ENCODE measurements at places on chromosomes 3 and 15.

DNA sequence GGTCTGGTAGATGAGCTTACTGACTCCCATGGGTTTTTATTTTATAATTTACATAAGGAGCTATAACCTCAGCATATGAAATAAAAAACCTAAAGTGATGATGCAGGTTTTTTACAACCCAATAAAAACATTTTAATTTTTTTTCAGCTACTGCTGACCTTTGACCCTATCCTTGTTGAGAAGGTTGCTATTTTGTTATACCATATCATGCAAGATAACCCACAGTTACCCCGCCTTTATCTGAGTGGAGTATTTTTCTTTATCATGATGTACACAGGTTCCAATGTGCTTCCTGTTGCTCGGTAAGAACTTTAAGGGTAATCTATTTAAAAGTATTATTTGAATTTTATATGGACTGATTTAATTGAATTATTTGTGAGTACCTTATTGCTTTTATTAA, 70.8 kb downstream of the DNAJC13 start:
- DNase-seq: no peak

- no peak for DNase-seq
Observed at GRCh38 chr3:118480101-118480860, 554.4 kb downstream of the IGSF11 start.

DNA sequence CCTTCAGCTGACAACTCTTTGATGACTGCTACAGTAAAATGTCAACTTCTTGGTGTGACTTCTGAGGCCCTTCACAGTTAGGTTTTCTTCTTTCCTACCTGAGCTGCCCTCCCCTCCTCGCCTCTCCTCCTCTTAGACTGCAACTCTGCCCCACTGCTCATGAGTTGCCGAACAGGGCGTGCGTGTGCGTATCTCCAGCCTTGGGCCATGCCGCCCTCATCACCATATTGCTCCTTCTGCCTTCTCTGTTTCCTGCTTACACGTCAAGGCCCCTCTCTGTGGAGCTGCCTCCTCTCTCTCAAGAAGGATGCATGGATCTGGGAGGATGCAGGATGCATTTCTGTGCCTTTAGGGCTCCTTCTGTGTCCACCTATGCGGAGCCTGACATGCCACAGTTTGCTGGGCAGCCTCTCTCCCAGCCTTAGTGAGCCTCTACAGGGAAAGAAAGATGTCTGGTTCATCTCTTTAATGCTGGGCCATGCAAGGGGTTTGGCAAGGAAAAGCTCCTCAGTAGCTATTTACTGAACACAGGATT, 205.9 kb downstream of the RPLP1 start:
- DNase-seq: no peak

- no peak for DNase-seq
Observed at GRCh38 chr3:36924744-36925521, 19.9 kb downstream of the TRANK1 start.

DNA sequence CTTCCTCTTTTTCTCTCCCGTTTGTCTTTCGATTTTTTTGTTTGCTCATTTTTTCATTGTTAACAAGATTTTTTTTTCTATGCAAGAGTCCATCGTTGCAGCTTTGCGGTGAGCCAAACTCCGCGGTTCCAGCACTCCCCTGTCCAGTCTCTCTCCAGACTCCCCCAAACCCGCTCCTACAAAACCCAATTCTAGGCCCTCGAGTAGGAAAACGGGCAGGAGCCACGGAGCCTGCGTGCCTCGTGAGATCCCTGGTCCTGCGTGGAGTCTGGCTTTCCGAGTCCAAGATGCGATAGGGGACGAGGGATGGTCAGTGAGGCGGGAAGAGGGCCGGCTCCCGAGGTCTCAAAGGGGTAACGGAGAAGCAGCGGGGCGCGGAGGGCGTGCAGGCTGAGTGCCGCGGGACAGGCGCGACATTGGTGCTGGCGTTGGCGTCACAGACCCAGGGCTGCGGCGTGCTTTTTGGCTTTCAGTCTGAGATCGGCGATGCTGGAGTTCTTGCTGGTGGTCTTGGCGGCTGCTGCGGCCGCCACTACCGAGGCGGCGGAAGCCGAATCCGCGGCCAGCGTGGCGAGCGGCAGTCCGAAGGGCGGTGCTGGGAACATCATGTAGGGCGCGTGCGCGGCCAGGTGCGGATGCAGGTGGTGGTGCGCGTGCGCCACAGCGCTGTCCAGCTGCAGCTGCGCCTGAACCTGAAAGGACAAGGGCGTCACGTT, 8.5 kb downstream of the SHOX2 start:
- DNase-seq: peak; percentile 61

Data from stimulated activated CD4-positive, alpha-beta T cell treated with anti-CD3 and anti-CD28 coated beads, Interleukin-4, amount 100 ng/mL, for 48 hours (primary cell).